ENCODE measurements at places on chromosomes 3 and 15. TPM values are rescaled to one million over a fixed set of nuclear protein-coding genes. Genes with fewer than 3 reads are reported as not detected.

The IL17RE gene
- 1.4 TPM for total RNA-seq

The LEKR1 gene
- total RNA-seq: 1.6 TPM

The NGLY1 gene
- total RNA-seq: 46.1 TPM

The SPSB4 gene
- total RNA-seq: 7.2 TPM

The CATSPER2 gene
- 5.5 TPM for total RNA-seq

The SI gene
- under 0.01 TPM for total RNA-seq

The SEMA3G gene
- 4.4 TPM for total RNA-seq

The ERICH6 gene
- 0.46 TPM for total RNA-seq

The CP gene
- 12.0 TPM for total RNA-seq

The CYP1A2 gene
- total RNA-seq: not detected

The RBM6 gene
- 93.7 TPM for total RNA-seq

The SLC12A1 gene
- 5.8 TPM for total RNA-seq

The TRIM42 gene
- not detected for total RNA-seq

The GXYLT2 gene
- 6.0 TPM for total RNA-seq

The ZNF774 gene
- 8.3 TPM for total RNA-seq

The COL6A5 gene
- 0.69 TPM for total RNA-seq

The TGM5 gene
- not detected for total RNA-seq

The GLDN gene
- total RNA-seq: 5.3 TPM

Measured in diencephalon (tissue), 1 donor.